Placental epithelial cell (primary cell): ENCODE measurements at places on chromosomes 13 and 19. TPM values are rescaled to one million over a fixed set of nuclear protein-coding genes. Genes with fewer than 3 reads are reported as not detected.

Gene NLRP11
- total RNA-seq = not detected in 2 replicates

Gene SOHLH2
- total RNA-seq = under 0.01 TPM in 1 of 2 replicates, not detected in the other

Gene LILRB1
- not detected in 2 replicates for total RNA-seq

Gene GRIK5
- total RNA-seq = 0.11 TPM in 1 of 2 replicates, not detected in the other

Gene RAB4B
- total RNA-seq = 10.2 and 16.7 TPM in 2 replicates

Gene SSC5D
- total RNA-seq = 0.22 and 1.2 TPM in 2 replicates

Gene MISP
- total RNA-seq = 11.0 and 58.5 TPM in 2 replicates

Gene CEACAM4
- not detected in 2 replicates for total RNA-seq

Gene IL17D
- total RNA-seq = under 0.01 TPM in 1 of 2 replicates, not detected in the other

Gene SOX1
- total RNA-seq = not detected in 2 replicates

Gene HPN
- 0.22 and 0.79 TPM in 2 replicates for total RNA-seq

Gene CAMSAP3
- total RNA-seq = 7.8 and 8.2 TPM in 2 replicates

Gene TICAM1
- 3.3 and 3.5 TPM in 2 replicates for total RNA-seq

Gene FFAR2
- not detected in 2 replicates for total RNA-seq

Gene CERS1
- not detected in 2 replicates for total RNA-seq

Gene PPM1N
- 1.1 and 2.0 TPM in 2 replicates for total RNA-seq

Gene CCDC169
- total RNA-seq = 0.11 and 0.39 TPM in 2 replicates

Gene CCL25
- total RNA-seq = not detected in 2 replicates

Gene ZNF575
- total RNA-seq = under 0.01 TPM in 1 of 2 replicates, not detected in the other

Gene WDR88
- not detected in 2 replicates for total RNA-seq

Gene ZNF560
- total RNA-seq = 0.33 and 0.39 TPM in 2 replicates

Gene LIN7B
- total RNA-seq = 5.1 and 13.0 TPM in 2 replicates

Gene IFI30
- total RNA-seq = 7.9 and 22.0 TPM in 2 replicates

Gene PSG1
- total RNA-seq = not detected in 2 replicates

Gene YJEFN3
- total RNA-seq = 0.39 and 0.76 TPM in 2 replicates

Gene LRCH1
- total RNA-seq = 13.7 and 18.1 TPM in 2 replicates

Gene PRSS57
- not detected in 2 replicates for total RNA-seq

Gene LGALS14
- total RNA-seq = not detected in 2 replicates
